T-helper 17 cell (primary cell): ENCODE measurements at places on chromosomes 6 and 20.
A peak's percentile ranks its signal among the peaks of the same experiment; 100 is the strongest.

DNA sequence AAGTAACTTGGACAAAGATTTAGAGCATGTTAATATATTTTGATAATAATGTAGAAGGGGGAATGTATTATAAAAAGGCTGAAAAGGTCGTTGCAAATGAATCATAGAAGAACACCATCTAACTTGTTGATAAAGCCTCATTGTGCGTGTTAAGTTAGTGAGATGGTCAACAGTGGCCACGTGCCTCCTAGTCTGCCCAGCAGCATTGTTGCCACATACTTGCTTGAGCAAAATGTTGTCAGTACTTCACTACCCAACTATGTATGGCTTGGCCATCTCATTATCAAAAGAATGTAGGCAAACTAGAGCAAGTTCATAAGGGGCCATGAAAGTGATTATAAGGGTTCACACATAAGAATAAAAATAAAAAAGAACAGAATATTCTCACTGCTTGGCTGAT is 84.6 kb downstream of the PHACTR1 start:
- DNase-seq: no peak

DNA sequence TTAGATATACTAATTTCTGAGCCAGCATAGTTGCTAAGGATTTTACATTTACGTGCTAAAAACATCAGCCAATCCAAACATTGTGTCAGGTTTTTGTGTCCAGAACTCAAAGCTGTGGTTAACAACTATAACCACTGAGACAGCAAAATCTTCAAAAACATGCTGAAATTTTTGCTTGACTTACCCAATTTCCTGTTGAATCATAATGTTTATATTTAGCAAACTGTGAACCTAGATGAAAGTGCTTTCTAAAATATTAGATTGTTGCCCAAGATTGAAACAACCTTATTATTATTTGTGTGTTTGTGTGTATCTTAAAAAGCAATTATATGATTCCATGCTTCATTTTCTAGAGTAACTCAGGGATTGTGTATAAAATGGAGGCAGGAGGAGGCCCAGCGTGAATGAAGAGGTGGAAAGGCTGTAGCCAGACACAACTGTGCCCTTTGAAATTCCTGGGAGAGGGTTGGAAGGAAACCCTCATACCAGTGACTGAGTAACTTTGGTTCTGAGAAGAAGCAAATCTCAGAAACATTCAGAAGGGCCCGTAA is 48.0 kb downstream of the ARMC2 start:
- no peak for DNase-seq

DNA sequence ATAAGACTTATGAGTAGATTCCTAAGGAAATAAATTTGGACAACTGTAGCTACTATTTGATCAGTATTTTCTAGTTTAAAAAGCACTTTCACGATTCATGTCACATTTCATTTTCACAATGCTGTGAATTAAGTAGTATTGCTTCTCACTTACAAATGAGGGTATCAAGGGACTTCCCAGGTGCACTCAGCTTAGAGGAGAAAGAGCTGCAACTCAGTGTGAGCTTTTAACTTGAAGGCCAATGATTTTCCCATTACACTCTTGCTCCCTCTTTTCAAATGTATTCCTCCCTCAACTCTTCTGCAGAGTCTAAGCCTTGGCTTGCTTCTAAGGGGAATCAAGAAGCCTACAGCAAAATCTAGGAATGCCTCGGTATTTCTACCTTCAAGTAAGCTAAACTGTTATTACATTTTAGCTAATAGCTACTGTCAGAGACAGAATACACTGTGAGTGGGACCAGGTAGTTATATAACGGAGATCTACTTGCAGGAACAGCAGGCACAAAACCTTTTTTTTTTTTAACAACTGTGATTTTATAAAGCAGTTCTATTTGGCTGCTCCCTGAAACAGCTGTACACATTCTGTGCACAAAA is 339.0 kb downstream of the SYNE1 start:
- no peak for DNase-seq

- no peak for DNase-seq
Measured at GRCh38 chr6:161169696-161170095, 104.2 kb downstream of the AGPAT4 start.

GRCh38 chr6:43699564-43700186 is 12.1 kb upstream of the MRPS18A start:
- no peak for DNase-seq

DNA sequence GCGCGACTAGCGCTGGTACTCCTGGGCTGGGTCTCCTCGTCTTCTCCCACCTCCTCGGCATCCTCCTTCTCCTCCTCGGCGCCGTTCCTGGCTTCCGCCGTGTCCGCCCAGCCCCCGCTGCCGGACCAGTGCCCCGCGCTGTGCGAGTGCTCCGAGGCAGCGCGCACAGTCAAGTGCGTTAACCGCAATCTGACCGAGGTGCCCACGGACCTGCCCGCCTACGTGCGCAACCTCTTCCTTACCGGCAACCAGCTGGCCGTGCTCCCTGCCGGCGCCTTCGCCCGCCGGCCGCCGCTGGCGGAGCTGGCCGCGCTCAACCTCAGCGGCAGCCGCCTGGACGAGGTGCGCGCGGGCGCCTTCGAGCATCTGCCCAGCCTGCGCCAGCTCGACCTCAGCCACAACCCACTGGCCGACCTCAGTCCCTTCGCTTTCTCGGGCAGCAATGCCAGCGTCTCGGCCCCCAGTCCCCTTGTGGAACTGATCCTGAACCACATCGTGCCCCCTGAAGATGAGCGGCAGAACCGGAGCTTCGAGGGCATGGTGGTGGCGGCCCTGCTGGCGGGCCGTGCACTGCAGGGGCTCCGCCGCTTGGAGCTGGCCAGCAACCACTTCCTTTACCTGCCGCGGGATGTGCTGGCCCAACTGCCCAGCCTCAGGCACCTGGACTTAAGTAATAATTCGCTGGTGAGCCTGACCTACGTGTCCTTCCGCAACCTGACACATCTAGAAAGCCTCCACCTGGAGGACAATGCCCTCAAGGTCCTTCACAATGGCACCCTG is 1.6 kb downstream of the TPBG start:
- no peak for DNase-seq

DNA sequence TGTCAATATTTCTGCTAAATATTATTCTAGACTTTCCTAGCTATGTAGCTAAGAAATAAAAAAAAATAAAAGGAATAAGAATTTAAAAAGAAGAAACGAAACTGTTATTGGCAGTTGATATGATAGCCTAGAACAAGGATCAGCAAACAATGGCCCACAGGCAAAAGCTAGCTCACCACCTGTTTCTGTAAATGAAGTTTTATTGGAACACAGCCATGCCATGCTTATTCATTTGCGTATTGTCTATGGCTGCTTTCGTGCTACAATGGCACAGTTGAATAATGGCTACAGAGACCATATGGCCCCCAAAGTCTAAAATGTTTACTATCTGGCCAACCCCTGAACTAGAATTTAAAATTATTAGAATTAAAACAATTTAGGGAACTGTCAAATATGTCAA is 952.6 kb upstream of the MAP3K7 start:
- no peak for DNase-seq

GRCh38 chr20:41308726-41309413 is 8.7 kb downstream of the ZHX3 start:
- DNase-seq: no peak

- DNase-seq: no peak
Measured at GRCh38 chr6:158358450-158359077, 46.3 kb downstream of the TULP4 start.

- DNase-seq: no peak
Measured at GRCh38 chr20:18312723-18313122, 24.4 kb downstream of the ZNF133 start.

DNA sequence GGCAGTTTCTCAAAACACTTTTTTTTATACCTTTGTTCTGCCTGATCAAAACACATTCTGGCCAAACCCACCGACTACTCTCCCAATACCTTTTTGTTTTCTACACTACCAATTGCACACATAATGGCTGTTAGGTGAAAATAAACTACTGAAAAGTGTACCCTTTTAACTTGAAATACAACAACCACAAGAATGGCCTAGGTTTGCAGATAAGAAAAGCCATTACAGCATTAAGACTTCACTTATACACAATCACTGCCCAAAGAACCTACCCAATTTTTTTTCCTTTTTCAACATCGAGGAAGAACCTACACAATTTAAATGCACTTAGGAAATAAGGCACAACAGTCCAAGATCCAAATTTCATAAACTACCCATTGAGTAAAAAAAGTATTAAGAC is 1.8 kb downstream of the SEC63 start:
- no peak for DNase-seq

GRCh38 chr6:7242835-7243178 is 70.2 kb downstream of the SSR1 start:
- DNase-seq: no peak

DNA sequence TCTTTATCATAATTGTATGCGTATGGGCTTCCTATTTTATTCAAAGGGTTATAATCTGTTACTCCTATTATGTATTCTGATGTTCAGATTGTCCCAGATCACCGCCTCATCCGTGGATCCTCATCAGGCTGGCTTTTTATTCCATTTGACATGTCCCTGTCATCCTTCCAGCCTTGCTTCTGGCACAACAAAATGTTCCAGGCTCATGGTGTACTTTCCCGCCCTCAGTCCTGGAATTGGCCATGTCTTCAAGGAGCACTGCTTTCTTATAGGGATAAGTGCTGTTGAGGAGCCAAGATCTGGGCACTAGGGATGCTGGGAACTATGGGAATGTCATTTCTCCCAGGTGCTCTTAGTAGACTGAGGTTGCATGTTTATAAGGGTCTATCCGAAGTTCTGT is 207.8 kb downstream of the JARID2 start:
- DNase-seq: no peak

DNA sequence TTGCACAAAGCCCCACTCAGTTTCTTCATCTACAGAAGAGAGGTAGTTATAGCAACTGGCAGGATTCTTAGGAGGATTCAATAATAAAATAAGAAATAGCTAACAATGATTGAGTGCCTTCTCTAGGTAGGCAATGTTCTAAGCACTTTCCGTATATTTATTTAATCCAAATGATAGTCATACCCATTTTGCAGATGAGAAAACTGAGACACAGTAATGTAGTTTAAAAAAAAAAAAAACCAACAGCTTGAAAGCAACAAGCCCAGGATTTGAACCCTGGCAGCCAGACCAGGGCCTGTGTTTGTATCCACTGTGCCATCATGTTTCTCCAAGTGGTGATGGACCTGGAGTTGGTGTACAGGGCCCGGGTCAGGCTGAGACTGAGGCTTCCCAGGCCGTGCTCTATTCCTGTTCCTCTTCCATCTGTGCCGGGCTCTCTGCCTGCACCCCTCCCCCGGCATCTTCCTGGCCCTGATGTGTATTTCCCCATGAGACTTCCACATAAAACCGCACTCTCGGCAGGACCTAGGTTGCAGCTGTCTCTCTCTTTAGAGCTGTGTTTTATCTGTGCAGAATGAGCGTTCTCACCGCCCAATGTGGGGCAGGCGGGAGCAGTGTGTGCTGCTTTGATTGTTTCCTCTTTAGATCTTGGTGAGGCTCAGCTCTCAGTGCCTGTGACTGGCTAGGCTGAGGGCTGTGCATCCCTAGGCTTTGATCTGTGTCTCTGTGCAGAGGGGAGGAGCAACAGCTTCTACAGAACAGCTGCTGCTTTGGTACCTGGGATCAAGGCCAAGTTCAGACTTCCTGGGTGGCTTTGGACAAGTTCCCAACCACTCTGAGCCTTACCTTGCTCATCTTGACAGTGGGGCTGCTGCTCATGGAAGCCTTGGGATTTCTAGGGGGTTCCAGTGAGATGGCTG is 49.5 kb downstream of the TOX2 start:
- peak; percentile 21 for DNase-seq

DNA sequence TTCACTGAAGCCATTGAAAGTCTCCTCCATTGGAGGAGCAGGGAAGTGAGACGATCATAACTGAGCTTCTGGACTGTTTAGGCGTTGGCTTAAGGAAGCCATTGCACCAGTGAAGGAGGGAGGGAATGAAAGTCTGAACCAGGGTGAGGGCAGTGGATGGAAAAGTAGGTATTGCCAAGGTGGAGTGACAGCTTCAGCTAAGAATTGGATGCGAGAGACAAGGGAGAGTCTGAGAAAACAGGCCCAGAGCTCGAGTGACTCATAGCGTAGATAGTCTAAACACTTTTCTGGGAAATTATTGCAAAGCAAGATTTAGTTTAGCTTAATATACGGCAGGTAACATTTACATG is 4.5 kb downstream of the DSP start:
- DNase-seq: no peak

DNA sequence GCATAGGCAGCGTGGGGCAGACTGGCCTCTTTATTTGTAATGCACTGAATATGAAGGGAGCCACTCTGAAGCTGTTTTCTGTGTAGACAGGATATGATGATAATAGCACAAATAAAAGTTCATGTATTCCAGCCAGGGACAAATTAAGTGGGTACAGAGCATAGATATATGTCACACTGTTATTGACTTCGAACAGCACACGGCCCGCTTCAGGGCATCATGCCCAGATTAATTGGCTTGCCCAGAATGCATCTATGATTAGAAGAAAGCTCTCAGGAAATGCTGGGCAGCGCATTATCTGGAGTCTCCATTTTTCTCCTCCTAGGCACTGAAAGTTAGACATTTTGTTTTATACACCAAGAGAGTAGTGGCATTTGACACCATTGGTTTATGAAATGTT is 26.3 kb upstream of the SASH1 start:
- no peak for DNase-seq

GRCh38 chr20:1534526-1534925 is 23.0 kb downstream of the SIRPD start:
- DNase-seq: no peak

DNA sequence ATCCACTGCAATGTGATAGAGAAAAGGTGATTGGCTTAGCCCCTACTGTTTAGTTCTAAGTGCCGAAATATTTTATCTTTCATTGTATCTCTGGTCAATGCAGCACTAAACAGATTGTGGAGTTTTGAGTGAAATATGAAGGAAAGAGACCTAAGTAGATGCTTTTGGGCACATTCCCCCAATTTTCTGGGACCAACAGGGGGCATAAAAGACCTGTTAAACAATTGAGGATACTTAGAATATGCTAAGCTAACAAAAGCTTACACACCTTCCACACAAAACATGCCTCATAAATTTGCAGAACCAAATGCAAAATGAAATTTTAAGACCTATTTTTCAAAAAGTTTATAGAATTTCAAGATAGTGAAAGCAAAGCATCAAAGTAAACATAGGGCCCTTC is 746.9 kb downstream of the TBC1D32 start:
- no peak for DNase-seq

DNA sequence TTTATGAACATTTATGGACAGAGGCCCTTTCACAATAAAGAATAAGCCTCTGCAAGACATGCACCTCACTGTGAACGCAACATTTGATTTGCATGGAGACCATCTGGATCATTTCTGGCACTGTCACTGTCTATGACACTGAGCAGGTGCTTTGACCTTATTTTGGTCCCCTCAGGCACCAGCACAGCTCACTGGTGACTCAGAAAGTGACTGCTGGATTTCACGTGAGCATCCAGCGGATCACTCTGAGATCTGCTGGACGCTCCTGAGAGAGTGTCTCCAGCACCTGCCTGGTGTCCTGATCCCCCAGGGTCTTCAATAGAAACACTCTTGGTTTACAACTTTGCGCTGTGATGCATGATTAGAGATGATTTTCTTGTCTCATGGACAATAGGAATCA is 375.7 kb downstream of the TENT5A start:
- no peak for DNase-seq
